HCT116 (cell line): ENCODE measurements at places on chromosomes 2 and 18. TPM values are rescaled to one million over a fixed set of nuclear protein-coding genes. Genes with fewer than 3 reads are reported as not detected.

Gene COL3A1
- total RNA-seq = 1.0 TPM

Gene SERPINB11
- total RNA-seq = not detected

Gene SPOPL
- 48.3 TPM for total RNA-seq

Gene UBE2E3
- 64.2 TPM for total RNA-seq

Gene C2orf92
- total RNA-seq = 3.0 TPM

Gene FLACC1
- 0.74 TPM for total RNA-seq

Gene FBXO48
- total RNA-seq = 0.91 TPM

Gene CCDC74B
- 3.2 TPM for total RNA-seq

Gene AQP12B
- not detected for total RNA-seq

Gene CYP27C1
- not detected for total RNA-seq

Gene OSR1
- total RNA-seq = 2.6 TPM

Gene MYCN
- total RNA-seq = not detected

Gene UGT1A5
- not detected for total RNA-seq

Gene ZNF396
- total RNA-seq = 1.3 TPM

Gene PARD6G
- 12.8 TPM for total RNA-seq

Gene FTCDNL1
- total RNA-seq = 2.6 TPM

Gene TRIP12
- 175 TPM for total RNA-seq

Gene GPR45
- 0.30 TPM for total RNA-seq

Gene ADCYAP1
- total RNA-seq = not detected

- DNase-seq = no peak
These were observed 139.9 kb upstream of the MAPRE2 start for GRCh38 chr18:34901299-34901698.

GRCh38 chr2:71069376-71069775 is 928 bp downstream of the NAGK start:
- DNase-seq = no peak

- no peak for DNase-seq
These were observed 49.0 kb upstream of the BCL2L11 start for GRCh38 chr2:111071600-111072171.

DNA sequence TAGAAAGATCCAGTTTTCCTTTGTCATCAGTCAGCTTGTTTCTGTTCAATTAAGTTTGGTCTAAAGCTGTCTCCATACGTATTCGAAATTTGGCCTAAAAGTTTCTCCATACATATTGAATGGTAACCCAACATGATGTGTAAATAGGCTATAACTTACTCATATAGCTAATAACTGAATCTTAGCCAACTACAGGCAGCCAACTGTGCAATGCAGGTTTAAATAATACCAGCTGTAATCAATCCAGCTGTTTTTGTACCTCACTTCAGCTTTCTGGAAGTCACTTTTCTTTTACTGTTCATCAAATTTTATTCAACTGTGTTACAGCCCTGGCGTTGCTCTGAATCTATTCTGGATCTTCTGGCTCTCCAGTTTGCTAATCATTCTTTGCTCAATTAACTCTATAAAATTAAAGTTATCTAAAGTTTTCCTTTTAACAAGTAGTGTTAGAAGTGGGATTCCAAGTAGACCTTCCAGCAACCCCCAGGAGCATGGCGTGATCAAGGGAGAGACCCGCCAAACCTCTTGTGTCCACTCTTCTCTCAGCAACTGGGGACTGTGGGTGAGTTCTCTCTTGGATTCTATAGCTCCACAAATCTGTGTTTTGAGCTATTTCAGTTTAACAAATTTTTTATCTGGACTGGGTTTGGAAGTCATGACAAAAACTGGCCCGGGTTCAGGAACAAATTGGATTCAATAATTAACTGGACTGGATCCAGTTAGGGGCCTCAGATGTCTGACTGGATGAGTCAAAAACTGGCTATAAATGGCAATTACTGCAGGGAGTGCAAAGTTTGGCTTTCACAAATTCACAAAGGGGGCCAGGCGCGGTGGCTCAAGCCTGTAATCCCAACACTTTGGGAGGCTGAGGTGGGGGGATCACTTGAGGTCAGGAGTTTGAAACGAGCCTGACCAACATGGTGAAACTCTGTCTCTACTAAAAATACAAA is 329.7 kb upstream of the ST6GAL2 start:
- DNase-seq = no peak

DNA sequence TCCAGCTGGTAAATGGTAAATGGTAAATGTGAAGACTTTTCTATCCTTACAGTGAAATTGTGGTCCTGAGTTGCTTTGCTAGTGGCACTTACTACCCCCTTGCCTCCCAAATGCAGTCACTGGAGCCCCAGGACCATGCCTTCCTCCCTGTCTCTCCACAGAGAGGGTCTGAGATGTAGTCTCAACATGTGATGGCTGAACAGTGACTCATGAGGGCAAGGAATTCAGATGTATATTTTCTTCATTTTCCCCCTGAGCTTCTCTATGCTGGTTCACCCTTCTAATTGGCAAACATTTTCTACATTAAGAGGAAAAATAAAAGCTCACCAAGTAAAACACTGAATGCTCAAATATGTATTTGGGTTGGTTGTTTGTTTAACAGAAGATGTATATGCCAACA is 232.0 kb downstream of the SH3BP4 start:
- no peak for DNase-seq

DNA sequence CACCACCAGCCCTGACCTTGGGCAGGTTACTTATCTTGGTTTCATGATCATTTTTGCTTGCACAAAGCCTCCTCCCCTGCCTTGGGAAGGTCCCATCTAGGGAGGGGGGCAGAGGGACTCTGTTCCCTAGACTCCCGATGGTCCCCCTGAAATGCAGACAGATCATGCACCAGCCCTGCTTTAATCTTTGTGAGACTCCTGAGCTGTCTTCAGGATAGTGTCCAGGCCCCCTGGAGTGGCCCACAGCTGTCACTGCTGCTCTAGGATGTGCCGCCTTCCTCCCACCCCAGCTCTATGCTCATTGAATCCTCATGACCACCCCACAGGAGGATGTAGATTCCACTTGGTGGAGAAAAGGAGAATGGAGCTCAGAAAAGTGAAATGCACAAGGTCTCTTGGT is 28.0 kb downstream of the PCARE start:
- no peak for DNase-seq

GRCh38 chr2:84938194-84938879 is 32.6 kb upstream of the KCMF1 start:
- peak; percentile 45 for DNase-seq

- no peak for DNase-seq
These were observed 14.6 kb upstream of the NFATC1 start for GRCh38 chr18:79380816-79381806.

- DNase-seq = peak; percentile 77
These were observed 69.3 kb upstream of the SEC11C start for GRCh38 chr18:59070181-59070912.

- DNase-seq = no peak
These were observed 645.3 kb downstream of the STK39 start for GRCh38 chr2:167602122-167602521.

DNA sequence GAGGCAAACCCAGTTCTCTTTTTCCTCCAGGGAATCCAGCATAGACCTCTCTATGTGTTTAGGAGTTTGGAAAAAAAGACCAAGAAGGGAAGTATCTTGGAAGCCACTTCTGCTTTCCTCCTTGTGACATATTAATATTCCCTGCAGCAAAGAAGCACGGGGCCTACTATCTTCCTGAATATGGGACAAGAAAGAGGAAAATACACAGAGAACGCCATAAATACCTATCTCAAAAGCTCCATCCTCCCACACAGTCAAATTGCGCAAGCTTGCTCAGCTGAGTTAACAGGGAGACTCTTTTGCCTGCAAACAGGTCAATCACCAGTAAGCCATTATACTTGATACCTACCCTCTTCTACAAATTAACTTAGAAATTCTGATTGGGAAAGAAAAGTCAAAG is 16.7 kb upstream of the RAPH1 start:
- DNase-seq = no peak

DNA sequence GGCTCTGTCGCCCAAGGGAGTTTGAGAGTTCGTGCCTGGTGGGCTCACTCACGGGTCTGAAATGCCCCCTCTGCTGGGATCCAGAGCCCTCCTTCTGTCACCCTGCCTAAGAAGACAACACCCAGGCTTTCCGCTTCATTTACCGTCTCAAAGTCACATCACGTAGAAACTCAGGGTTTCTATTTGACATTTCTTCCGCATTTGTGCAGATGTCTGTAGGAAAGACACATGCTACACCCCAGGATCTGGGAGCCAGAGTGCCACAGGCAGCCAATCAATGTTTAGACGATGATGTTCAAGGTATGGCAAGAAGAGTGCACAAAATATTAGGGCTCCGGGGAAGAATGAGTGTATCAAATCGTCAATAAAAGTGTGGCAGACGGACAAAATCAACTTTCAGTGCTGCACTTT is 24.4 kb upstream of the ACKR3 start:
- no peak for DNase-seq

GRCh38 chr2:30741576-30741975 is 65.7 kb downstream of the CAPN13 start:
- DNase-seq = no peak

DNA sequence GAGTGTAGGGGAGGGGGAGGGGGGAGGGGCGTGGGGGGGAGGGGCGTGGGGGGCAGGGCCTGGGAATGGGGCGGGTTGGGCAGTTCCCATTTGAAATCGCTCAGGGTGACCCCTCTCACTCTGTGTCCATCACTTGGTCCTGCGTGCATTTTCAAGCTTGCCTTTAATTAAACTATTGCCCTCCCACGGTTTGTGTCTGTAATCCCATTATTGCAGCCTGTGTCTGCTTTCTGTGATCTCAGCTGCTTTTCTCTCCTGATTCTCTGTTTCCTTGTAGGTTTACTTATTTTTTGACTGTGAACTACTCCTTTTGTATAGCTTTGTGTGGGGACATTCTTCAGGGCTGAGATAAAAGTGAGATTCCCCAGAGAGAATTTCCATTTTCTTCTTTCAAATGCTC is 1.3 kb downstream of the DCDC2C start:
- no peak for DNase-seq

DNA sequence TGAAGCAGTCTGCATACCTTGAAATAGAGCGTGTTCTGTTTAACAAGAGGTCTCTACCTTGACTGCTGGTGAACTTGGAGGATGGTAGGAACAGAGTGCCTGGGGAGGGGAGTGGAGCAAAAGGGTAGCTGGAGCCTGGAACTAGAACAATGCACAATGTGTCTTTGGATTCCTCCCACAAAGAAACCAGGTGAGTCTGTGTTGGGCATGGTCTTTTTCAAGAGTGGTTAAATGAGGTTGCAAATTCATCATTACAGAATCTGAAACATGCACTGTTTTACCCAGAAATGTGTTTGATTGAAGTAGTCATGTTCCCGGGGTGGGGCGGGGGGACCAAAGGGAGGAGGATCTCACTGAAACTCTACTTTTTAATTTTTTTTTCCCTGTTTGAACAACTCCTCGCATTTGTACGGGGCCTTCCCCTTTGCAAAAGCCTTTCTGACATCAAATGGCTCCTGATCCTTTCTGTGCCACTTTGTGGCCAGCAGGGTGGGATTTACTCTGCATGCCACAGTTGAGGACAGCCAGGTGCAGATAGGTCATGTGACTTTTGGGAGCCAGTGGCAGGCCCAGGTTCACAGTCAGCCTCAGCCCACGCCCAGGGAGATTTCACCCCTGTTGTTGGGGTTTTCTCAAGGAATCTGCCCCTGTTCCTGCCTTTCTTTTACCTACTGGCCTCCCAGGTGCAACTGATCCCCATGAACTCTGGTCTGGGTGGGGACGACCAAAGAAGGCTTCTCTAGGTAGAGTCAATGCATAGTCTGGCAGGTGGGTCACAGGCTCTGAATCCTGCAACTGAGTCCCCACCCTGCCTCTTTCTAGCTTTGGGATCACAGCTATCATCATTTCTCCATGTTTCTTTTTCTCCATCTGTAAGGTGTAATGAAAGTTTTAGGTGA is 28.2 kb downstream of the MYCN start:
- DNase-seq = no peak

GRCh38 chr18:45850021-45850420 is 24.5 kb downstream of the SIGLEC15 start:
- DNase-seq = no peak

- no peak for DNase-seq
These were observed 82.3 kb upstream of the LDLRAD4 start for GRCh38 chr18:13136056-13136903.

GRCh38 chr2:172995323-172996244 is 80.1 kb upstream of the MAP3K20 start:
- no peak for DNase-seq

DNA sequence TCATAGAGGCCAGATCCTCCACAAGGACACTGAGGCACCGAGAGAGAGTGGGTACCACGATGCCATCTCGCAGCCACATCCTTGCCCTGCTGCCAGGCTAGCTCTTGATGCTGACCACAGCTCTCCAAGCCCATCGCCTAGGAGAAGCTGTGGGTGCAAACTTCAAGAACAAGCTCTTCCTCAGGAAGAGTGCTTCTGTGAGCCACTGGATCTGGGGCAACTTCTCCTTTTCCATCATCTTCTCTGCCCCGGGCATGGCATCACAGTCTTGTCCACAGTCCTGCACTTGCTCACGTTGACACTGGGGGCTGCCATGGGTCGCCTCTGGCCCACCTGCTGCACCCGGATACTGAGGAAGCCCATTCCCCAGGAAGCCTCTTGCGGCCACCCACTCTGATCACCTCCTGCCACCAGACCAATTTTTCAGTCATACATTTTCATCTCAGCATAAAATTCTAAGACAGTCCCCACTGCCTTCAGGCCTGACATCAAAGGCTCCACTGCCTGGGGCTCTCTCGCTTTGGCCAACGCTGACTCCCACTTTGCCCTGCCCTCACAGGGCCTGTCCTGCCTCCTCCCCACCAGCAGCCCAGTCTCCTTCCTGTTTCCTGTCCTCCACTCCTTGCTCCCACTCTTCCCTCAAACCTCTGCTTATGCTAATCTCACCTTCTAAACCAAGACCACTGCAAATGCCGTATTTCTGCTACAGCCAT is 243.9 kb downstream of the AFF3 start:
- DNase-seq = no peak

- DNase-seq = no peak
These were observed 272.1 kb upstream of the DOK6 start for GRCh38 chr18:69128566-69128965.

GRCh38 chr2:240507778-240508251 is 50.0 kb downstream of the ANKMY1 start:
- DNase-seq = no peak

GRCh38 chr2:1049691-1050090 is 99.0 kb downstream of the SNTG2 start:
- DNase-seq = no peak

- DNase-seq = no peak
These were observed 160.1 kb upstream of the BOD1L2 start for GRCh38 chr18:56986829-56987228.

GRCh38 chr2:235043762-235044500 is 92.1 kb downstream of the SH3BP4 start:
- no peak for DNase-seq

- no peak for DNase-seq
These were observed 17.8 kb downstream of the UBR3 start for GRCh38 chr2:169845016-169845415.

DNA sequence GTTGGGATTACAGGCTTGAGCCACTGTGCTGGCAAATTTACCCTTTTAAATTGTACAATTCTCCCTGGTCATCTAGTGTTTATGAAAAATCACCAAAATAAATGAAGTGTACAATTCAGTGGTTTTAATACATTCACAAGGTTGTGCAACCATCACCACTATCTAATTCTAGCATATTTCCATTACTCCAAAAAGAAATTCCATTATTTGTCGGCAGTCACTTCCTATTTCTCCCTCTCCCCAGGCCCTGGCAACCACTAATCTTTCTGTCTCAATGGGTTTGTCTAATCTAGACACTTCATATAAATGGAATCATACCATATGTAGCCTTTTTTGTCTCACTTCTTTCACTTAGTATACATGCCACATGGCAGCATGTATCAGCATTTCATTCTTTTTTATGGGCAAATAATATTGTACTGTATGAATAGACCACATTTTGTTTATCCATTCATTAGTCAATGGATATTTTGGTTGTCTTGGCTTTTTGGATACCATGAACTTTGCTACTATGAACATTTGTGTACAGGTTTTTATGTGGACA is 12.6 kb upstream of the POLE4 start:
- no peak for DNase-seq
